Smooth muscle cell of the brain vasculature (primary cell): ENCODE measurements at places on chromosomes 12 and 14.

DNA sequence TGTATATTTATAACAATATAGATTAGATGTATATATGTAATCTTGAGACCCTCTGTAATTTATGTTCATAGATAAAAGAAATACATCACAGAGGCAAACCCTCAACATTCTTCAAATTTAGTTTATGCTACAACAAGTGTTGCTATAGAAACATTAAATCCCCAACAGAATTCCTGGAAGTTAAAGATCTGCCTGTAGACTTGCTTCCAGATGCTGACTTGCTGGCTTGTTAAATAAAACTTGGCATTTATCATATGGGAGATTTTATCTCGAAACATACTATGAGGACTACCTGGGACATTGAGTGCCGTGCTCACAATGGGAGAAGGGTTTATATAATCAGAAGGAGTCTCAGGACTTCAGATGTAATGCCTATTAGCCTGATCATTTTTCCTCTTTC, 136.3 kb upstream of the PLXNC1 start:
- no peak for DNase-seq

GRCh38 chr14:34256223-34256622, 205.8 kb downstream of the SPTSSA start:
- DNase-seq, result no peak

DNA sequence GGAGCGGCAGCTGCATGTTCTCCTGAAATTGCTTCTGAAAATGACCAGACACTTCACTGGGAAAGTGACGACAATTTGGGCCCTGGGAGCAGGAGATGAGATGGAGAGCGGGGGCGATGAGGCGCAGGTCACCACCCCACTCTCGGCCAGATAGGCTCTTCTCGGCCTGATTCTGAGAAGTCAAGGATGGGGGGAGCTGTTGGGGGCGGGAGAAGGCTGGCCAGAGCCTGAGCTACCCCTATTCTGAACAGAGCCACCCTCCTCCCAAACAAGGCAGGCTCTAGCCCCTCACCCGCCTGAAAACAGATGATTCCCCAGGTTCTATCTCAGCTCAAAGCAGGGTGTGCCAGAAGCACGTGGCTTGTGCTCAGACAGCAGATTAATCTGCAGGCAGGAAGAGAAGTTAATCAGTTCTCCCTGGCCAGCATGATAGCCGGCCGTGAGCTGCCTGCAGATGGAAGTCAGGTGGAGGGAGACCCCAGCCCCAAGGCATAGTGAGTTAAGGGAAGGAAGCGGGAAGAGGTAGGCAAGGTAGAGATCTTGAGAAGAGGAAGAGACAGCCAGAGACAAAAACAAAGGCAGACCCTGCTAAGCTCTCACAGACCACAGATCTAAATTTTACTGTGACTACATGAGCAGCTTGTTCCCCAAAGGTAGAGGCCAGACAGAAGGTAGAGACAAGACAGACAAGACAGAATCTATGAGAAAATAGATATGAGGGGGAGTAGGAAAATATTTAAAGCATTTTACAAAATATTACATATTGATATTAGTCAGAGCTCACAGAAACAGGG, 10.9 kb upstream of the TAC3 start:
- no peak for DNase-seq

DNA sequence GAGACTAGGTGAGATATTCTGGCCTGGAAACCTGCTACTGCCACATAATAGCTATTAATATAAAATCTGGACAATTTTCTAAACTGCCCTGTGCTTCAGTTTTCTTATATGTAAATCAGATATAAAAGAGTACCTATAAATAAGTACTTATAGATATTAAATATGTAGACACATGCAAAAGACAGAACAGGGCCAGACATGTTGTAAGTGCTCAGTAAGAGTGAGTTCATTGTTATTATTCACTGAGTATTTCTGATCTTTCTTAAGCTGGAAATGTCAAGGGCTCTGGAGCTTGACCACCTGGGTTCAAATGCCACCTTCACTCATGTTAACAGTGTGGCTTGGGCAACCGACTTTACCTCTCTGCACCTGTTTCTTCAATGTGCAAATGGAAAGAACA, 179.8 kb downstream of the GALC start:
- DNase-seq, result no peak

DNA sequence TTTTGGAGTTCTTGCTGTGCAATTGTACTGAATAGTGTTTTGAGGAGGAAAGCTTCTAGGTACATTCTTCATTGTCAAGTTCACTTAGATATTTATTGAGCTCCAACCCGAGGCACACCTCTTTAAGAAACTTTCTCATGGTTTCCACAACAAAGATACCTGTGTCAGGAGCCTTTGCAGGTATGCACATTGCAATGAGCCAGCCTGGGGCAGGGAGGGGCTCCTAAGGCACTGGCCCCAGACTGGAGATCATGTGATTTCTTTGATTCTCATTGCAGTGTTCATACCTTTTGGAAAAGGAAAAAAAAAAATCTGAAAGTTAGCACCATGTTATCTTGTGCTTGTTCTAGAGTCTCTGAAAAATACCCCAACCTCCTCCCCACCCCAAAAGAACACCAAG, 80.3 kb downstream of the PRMT8 start:
- DNase-seq, result no peak

GRCh38 chr14:69615496-69616407, 4.4 kb downstream of the SUSD6 start:
- DNase-seq, result peak; percentile 63

DNA sequence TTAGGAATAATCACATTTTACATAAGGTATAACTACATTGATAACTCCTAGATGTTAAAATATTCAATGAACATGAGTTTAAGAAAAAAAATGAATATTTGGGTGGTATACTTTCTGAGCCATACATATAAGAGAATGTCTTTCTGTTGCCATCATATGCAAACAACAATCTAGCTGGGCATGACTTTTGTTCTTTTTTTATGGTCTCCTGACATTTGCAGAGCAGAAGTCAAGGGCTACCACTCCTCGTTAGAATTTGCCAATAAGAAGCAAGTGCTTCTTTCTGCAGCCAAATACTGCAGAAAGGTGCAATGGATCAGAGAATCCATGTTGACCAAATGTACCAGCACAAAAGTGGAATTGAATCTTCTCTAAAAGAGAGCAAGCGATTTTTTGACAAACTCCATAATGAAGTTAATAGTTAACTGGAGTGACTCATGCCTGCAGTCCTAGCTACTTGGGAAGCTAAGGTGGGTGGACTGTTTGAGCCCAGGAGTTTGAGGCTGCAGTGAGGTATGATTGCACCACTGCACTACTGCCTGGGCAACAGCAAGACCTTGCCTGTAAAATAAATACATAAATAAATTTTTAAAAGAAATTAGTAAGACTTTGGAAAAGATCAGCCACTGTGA, 25.5 kb upstream of the CCDC91 start:
- no peak for DNase-seq

DNA sequence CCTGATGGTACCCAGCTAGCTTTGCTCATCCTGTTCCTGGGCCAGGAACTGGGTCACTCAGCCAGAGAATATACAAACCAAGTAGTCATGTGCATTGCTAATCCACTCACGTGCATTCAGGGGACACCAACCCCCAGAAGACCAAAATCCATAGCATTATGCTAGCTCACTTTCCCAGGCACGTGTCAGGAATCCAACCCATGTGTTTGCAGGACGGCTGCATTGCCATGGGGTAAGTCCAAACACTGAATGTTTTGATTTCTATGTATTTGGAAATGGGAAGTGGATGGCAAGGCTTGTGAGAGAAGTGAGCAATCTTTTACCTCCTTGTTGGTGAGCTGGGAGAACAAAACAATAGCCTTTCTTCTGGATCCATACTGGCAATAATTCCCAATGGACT, 87.1 kb upstream of the FOXN3 start:
- DNase-seq, result no peak

DNA sequence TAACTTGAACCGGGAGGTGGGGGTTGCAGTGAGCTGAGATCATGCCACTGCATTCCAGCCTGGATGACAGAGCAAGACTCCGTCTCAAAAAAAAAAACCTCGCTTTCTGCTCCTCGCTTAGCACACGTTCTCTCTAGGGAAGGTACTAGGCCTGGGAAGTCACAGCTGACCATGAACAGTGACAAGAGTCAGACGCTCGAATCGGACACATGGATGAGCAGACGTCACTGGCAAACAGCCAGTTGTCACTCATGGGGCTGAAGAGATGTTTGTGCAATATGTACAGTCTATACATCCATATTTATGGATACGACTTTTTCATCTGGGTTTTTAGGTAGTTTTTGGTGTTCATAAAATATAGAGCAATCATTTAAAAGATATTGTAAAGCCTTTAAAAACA, 19.4 kb downstream of the TCHP start:
- DNase-seq, result no peak

- no peak for DNase-seq
Measured at GRCh38 chr14:58177125-58177524, 22.8 kb upstream of the ACTR10 start.

- DNase-seq, result no peak
Measured at GRCh38 chr12:49540229-49541139, 1.7 kb downstream of the KCNH3 start.

- no peak for DNase-seq
Measured at GRCh38 chr12:12608557-12608957, 3.1 kb upstream of the CREBL2 start.

DNA sequence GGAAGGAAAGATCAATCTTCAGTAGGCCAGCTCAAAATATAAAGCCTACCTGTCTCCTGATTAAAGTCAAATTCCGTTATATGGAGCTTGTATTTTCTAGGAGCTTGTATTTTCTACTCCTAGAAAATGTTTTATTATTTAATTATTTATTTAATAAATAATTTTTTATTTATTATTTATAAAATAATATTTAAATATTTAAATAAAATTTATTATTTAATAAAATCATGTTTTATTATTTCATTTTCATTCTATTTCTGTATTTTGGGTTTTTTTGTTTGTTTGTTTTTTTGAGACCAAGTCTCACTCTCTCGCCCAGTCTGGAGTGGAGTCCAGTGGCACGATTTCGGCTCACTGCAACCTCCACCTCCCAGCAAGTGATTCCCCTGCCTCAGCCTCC, 9.7 kb downstream of the OR6C75 start:
- DNase-seq, result no peak

- DNase-seq, result no peak
Measured at GRCh38 chr12:92229381-92229780, 83.7 kb upstream of the BTG1 start.

GRCh38 chr12:66786531-66787308, 107.8 kb upstream of the GRIP1 start:
- DNase-seq, result no peak

DNA sequence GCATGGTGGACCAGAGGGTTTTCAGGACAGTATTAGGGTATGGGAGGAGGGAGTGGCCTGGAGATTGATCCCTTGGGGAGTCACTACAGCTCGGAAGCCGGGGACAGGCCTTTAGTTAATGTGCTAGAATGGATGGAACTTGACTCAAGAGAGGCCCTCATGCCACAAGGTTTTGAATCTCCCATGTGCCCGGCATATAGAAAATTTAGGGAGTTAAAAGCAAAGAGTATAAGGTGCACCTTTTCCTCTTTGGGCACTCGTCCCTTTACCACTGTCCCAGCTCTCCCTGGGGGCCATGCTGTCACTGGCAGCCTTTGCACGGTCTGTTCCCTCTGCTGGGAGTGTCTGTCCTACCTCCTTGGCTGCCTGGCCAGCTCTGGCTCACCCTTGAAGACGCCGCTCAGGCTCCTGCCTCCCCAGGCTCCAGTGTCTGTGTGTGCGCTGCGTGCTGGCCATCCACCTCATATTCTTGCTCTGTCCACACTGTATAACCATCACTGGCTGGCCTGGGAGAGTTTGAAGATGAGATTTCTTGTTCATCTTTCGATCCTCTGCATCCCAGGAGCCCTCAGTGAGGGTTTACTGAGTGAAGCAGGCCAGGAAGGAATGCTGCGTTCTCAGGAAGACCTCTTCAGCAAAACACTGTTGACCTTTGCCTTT, 161.3 kb downstream of the ZFP36L1 start:
- DNase-seq, result no peak

- DNase-seq, result no peak
Measured at GRCh38 chr12:57765003-57765697, 1.7 kb downstream of the CYP27B1 start.

DNA sequence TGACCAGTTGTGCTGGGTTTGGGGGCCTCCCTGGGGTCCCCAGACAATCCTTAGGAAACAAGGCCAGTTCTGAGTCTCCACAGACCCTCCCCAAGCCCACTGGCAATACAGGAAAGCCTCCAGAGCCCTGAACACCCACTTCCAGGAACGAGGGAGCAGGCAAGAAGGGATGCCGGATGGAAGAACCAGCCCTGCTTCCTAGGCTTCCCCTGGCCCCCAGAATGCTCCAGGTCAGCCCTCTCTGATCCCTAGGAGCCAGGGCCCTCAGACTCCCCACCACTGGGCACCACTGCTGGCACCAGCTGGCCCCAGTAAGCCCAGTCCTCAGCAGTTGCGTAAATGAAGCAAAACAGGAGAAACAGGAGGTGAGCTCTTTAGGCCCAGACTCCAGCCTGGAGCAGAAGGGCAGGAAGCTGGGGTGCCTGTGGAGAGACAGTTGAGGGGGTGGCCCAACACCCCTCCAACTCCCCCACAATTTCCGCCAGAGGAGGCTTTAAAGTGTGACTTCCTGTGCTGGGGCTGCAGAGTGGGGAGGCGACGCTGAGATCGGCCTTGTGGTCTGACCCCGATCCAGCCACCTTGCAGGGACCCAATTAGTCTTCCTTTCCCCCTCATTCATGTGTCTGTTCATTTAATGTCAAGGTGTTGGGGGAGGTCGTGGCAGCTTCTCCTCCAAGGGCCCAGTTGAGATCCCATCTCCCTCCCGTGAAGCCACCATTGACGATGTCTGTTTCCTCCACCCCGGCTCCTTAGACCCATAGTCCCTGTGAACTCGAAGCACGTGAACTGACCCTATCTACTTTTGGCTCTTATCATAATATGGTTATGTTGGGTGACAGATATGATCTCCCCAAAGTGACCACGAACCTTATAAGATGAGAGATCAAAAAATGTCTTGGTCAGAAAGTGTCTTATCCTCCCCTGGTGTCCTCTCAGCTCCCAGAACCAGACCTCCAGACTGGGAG, 4.7 kb downstream of the TNFRSF1A start:
- no peak for DNase-seq

DNA sequence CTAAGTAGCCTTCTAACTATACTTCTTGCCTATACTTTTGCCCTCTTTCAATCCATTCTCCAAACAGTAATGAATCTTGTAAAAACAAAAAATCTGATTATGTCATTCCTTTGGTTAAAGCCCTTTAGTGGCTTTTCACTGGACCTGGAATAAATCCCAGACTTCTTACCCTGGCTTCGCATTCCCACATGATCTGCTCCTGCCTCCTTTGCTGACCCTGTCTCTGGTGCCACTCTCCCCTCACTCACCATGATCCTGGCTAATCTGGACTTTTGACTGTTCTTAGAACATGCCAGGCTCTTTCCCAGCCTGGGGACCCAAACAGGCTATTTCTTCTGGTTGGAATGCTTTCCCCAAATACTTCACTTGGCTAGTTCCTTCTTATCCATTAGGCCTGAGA, 7.9 kb downstream of the MIA2 start:
- DNase-seq, result no peak

- DNase-seq, result no peak
Measured at GRCh38 chr14:64440494-64440893, 24.8 kb upstream of the AKAP5 start.

DNA sequence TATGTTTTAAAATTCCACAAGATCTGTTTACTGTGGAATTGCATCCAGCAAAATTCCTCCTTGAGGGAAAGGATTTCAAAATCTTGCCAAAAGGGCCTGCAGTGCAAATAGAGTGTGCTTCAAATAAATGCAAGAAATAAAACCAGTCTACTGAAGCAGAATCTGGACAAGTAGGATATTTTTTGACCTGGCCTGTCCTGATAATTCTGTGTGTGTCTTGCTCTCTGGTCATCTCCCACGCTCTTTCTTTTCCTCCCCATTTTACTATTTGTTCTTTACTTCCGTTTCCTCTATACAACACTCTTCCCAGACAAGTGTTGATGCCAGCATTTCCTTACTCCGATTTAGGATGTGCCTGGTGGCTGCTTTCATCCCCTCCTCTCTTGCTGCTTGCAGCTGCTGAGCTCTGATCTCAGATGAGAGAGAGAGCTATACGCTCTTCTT, 115.9 kb downstream of the GPR135 start:
- DNase-seq, result no peak
